ENCODE measurements at places on chromosomes 6 and 20.

DNA sequence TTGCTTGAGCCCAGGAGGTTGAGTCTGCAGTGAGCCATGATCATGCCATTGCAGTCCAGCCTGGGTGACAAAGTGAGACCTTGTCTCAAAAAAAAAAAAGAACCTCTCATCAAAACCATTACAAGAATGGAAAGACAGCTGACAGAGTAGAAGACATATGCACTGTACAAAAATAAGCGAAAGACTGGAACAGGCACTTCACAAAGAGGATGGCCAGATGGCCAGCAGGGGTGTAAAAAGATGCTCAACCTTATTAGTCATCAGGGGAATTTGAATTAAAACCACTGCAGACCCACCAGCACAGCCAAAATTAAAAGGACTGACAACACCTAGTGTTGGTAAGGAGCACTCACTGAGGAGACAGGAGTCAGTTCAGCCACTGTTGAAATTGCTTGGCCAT is 13.5 kb upstream of the TAF4 start:
- DNase-seq = no peak

GRCh38 chr6:10999994-11000393 is 44.1 kb downstream of the ELOVL2 start:
- no peak for DNase-seq

- no peak for DNase-seq
Measured at GRCh38 chr20:25221592-25222460, 26.1 kb upstream of the PYGB start.

DNA sequence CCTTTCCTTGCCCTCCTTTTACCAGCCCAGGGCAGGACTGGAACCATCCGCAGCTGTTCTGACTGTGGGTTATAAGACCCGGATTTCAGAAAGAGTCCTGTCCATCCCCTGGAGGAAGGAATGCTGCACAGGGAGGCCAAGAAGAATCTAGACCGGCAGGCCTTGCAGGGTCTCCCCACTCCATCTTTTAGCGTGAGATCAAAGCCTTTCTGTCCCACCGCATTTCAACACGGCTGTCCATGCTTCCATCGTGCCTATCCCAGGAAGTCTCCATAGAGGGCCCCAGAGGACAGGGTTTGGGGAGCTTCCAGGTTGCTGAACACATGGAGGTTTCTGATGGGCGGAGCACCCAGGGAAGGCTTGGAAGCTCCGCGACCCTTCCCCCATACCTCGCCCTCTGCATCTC is 79.3 kb upstream of the AGPAT4 start:
- DNase-seq = no peak

GRCh38 chr6:34132486-34133185 is 13.3 kb downstream of the GRM4 start:
- DNase-seq = peak; percentile 70

GRCh38 chr6:144013486-144013909 is 5.4 kb upstream of the PLAGL1 start:
- peak; percentile 50 for DNase-seq

DNA sequence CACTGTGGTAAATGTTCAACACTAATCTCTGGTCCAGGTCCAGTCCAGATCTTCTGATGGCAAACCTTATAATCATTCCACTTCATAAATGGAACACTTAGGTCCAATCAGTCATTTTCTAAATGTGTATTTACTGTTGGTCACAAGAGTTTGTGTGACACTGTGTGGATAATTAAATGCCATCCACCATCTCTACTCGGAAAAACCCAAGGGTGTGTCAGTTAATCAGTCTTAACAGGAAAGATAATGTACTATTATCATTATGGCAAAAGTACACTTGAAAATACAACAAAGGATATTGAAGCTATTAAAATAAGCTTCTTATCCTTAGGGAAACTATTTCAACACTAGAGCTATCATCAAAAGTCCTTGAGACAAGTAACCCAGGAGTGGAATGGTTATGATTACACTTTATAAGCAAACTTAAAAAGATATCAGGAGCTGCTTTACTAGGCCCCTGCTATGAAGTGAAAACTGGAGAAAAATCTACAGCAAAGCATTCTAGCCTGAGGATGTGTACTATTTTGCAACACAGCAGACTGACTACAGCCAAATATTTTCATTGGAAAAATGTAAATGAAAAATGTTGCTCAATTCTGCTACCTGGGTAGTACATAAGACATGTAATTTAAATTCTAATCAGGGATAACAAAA is 227.9 kb downstream of the LAMA2 start:
- no peak for DNase-seq

GRCh38 chr20:7971536-7972280 is 31.4 kb upstream of the HAO1 start:
- no peak for DNase-seq

GRCh38 chr6:119757467-119757866 is 407.9 kb upstream of the MAN1A1 start:
- no peak for DNase-seq

- no peak for DNase-seq
Measured at GRCh38 chr6:124073820-124074587, 270.3 kb downstream of the NKAIN2 start.

DNA sequence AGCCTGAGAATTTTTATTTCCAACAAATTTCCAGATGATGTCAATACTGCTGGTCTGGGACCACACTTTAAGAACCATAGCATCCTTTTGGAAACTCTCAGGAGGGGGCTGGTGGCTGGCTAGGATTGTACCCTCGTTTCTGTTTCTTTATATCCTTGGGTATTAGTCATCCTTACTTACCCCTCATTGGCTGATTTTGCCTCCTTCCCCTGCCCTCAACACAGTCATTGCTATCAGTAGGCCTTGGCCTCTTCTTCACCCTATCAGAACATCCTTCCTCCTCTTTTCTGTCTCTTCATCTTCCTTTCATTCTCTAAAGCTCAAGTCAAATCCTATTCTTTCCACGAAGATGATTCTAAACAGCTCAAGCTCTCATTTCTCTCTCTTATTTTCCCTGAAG is 148.5 kb downstream of the ELOVL4 start:
- no peak for DNase-seq

- no peak for DNase-seq
Measured at GRCh38 chr20:22063753-22064152, 358.3 kb downstream of the PAX1 start.

GRCh38 chr6:23696992-23697391 is 429.0 kb upstream of the NRSN1 start:
- no peak for DNase-seq

- DNase-seq = peak; percentile 43
Measured at GRCh38 chr6:10540073-10540746, 19.1 kb downstream of the GCNT2 start.

DNA sequence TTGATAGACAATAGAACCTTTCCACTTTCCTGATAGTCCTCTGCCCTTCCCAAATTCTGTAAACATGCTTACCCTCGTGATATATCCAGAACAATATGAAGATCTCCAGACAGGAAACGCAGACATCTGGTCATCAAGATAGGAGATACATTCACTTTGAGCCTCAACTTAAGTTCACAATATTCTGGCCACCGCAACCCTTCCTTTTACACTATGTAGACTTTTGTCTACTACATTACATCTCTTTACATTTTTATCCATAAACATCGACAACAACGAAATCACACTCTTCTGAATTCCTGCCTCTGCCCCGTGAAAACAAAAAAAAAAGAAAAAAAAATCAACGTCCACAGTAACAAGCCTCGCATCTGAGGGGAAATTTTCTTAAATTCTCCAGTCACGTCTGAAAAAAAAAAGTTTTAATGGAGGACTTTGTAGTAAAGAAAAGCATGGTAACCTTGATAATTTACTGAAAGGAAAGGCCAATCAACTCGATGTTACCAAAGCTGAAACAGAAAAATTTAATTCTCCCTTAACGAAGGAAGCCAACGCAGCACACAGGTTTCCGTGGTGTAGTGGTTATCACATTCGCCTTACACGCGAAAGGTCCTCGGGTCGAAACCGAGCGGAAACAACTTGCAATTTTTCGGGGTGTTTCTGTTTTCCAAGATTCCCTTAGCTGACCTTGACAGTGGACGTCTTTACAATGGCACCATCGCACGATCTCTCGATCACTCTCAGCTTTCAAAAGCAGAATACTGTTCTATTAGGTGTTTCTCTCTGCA is 21.8 kb downstream of the POM121L2 start:
- DNase-seq = no peak

- no peak for DNase-seq
Measured at GRCh38 chr6:12749531-12750379, 33.2 kb downstream of the PHACTR1 start.

- no peak for DNase-seq
Measured at GRCh38 chr20:55513954-55514353, 491.4 kb downstream of the CBLN4 start.

GRCh38 chr6:33373960-33374910 is 17.4 kb upstream of the KIFC1 start:
- DNase-seq = peak; percentile 8

GRCh38 chr6:49110916-49111315 is 352.1 kb downstream of the MMUT start:
- no peak for DNase-seq

DNA sequence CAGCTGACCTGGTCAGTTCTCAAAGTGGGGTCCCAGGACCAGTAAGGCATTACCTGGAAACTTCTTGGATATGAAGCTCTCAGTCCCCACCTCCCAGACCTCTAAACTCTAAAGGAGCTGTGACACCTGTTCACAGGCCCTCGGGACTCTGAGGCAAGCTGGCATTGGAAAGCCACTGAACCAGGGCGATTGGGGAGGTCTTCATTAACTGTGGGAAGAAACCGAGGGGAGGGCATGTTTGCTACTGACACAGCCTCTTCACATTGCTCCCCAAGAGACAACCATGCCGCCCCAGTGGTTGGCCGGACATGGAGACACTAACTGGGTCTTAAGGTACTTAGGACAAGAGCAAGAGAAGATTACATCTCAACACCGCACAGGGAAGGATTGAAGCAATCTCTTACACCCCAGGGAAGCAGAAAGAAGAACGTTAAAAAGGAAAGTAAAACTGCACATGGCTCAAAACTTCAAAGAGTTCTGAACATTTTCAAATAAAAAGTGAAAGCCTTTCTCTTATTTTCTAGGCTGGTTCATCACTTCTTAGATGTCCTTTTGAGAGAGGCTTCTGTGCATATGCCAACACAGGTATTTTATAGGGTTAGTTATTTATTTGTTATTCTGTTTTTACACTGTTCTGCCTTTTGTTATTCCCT is 210.0 kb upstream of the CST7 start:
- DNase-seq = no peak

- no peak for DNase-seq
Measured at GRCh38 chr20:62924442-62925075, 1.7 kb downstream of the DIDO1 start.

DNA sequence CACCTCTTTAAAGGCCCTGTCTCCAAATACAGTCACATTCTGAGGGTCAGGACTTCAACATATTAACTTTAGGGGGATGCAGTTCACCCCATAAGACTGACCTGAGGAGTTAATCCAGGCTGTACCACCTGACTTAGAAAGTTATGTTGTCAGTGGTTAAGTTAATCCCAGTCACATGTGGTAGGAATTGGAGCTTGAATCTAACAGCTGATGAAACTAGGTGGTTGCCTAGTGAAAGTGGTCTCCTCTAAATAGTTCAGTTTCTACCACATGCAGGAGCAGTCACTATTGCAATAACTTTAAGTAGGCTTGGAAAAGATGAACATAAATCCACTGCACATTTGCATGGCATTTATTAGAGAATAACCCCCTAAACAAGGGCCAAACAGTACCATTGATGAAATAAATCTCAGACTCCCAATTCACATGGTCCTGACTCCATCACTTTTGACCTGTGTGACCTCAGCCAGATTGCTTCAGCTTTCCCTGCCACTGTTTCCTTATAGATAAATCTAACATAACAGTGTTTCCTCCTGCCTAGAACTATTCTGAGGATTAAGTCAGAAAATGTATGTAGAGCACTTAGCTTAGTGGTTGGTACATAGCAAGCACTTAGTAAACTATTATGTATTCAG is 20.1 kb downstream of the SAMD5 start:
- no peak for DNase-seq

GRCh38 chr6:6695625-6696276 is 107.2 kb downstream of the LY86 start:
- no peak for DNase-seq

- no peak for DNase-seq
Measured at GRCh38 chr6:36418558-36418957, 24.1 kb downstream of the PXT1 start.

GRCh38 chr6:101000341-101000740 is 119.2 kb upstream of the ASCC3 start:
- no peak for DNase-seq

DNA sequence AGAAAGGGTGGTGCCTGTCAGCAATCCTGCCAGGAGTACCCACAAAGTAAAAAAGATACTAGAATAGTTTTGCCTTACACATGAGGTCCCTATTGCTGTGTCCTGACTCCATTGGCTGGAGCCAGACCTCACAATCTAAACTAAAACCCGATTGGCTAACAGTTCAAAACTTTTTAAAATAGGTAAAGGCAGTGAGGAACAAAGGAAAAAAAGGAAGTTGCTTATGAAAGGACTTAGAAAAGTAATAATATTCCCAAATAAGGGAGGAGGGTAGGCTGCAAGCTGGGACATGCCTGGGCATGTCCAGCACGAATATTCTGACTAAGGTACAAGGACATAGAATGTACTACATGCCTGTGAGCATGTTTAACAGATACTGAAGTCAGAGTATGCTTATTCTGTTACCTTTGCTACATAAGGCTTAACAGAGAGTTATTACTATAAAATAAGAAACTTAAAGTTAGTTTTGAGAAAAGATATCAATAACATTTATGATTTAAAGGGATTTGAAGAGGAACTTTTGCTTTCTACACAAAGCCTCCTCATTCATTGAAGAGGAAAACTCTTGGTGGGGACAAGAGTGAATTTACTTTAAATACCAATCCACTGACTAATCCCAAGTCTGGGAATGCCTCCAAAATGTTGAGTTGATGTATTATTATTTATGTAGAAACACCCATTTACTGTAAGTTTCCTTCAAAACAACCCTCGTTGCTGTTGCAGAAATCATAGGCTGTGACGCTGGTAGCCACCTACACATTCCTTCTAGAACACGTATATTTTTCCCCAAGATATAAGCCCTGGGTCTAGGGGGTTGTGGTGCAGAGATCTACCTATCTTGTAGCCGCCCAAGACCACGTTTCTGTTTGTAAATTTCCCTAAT is 8.2 kb upstream of the MTHFD1L start:
- no peak for DNase-seq

Measured in GM13976 (cell line).